Fibroblast of skin of right biceps (primary cell): ENCODE measurements at places on chromosomes 12 and 14.

DNA sequence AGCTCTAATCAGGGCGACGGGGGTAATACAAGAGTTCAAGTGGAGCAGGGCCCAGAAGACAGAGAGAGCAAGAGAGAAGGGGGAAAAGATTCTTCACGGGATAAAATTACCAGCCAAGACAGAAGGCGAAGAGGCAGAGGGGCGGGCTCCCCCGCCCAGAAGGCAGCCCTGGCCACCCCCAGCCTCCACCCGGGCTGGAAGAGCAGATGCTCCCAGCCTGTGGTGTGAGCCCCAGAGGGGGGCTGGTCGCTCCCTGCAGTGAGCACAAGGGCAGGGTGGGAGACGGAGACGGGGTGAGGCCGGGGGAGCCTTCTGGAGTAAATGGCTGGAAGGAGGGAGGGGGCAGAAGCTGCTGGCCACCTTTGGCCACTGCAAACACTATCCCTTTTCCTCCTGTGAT, 1035.6 kb downstream of the VRK1 start:
- no peak for DNase-seq

- no peak for DNase-seq
These were observed 178.6 kb downstream of the SNAPC1 start for GRCh38 chr14:61940666-61941420.

- DNase-seq, result no peak
These were observed 227.2 kb upstream of the ATP2B1 start for GRCh38 chr12:89935850-89936249.

- DNase-seq, result no peak
These were observed 269.0 kb downstream of the NOVA1 start for GRCh38 chr14:26328791-26329190.

GRCh38 chr12:75048767-75049166, 160.9 kb downstream of the KCNC2 start:
- DNase-seq, result no peak

DNA sequence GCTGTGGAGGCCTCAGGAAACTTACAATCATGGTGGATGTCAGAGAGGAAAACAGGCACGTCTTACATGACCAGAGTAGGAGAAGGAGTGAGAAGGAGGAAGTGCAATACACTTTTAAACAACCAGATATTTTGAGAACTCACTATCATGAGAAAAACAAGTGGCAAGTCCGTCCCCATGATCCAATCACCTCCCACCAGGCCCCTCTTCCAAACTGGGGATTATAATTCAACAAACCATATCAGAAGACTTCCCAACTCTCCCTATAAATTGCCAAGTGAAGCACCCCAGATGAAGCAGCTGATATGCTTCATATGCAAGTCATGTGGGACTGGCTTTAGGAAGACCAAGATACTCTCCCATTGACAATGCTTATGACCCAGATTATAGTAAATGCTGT, 11.6 kb upstream of the ACSM4 start:
- no peak for DNase-seq

DNA sequence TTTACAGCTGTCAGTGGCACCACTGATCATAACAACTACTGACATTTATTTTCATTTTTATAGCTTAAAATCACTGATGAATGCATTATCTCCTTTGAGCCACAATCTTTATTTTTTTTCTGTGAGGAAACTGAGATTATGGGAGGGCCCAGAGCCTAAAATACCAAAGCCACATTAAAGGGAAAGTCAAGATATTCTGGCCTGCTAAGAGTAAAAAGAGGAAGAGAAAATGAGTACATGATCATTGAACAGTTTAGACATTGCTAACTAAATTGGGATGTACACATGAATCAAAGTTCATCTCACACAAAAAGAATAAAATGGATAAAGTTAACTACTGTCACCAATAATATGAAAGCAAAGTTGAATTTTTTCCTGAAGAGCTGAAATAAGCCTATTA, 170.5 kb upstream of the GARIN2 start:
- DNase-seq, result no peak
